ENCODE measurements at places on chromosomes 1 and 21.

- DNase-seq = no peak
These were observed 15.7 kb upstream of the IFNAR2 start for GRCh38 chr21:33214056-33214455.

DNA sequence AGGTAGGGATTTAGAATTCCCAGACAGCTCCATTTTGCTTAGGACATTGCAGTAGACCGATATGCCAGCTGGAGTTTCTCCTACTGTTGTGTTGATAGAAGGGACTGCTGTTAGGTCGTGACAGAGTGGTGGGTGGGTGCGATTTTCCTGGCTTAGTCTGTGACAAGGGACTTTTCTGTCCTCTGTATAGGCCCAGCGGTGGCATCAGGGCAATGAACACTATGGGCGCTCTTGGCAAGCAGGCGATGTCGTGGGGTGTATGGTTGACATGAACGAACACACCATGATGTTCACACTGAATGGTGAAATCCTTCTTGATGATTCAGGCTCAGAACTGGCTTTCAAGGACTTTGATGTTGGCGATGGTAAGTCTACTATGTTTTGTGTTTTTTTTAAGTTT is 321.8 kb downstream of the ZP4 start:
- no peak for DNase-seq

DNA sequence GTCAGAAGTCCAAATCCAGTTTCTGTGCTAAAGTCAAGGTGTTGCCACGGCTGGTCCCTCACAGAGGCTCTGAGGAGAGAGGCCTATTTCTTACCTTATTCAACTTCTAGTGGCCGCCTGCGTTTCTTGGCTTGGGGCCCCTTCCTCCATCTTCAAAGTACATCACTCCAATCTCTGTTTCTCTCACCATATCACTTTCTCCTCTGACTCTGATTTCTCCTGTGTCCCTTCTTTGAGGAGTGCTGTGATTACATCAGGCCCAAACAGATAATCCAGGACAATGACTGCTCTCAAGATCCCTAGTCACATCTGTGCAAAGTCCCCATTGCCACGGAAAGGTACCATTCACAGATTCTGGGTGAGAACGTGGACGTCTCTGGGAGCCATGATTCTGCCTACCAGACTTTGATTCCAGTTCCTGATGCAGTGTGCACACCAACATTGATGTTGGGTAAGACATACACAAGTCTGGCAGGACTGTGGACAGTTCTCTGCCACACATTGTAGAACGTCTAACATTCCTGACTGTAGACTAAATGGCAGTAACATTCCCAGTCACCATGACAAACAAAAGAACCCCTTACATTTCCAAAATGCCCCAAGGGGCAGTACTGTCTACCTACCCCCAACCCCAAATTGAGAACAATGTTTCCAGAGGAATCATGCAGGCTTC is 43.0 kb upstream of the ITPKB start:
- no peak for DNase-seq

- DNase-seq = no peak
These were observed 35.9 kb downstream of the CSF1 start for GRCh38 chr1:109946511-109946910.

DNA sequence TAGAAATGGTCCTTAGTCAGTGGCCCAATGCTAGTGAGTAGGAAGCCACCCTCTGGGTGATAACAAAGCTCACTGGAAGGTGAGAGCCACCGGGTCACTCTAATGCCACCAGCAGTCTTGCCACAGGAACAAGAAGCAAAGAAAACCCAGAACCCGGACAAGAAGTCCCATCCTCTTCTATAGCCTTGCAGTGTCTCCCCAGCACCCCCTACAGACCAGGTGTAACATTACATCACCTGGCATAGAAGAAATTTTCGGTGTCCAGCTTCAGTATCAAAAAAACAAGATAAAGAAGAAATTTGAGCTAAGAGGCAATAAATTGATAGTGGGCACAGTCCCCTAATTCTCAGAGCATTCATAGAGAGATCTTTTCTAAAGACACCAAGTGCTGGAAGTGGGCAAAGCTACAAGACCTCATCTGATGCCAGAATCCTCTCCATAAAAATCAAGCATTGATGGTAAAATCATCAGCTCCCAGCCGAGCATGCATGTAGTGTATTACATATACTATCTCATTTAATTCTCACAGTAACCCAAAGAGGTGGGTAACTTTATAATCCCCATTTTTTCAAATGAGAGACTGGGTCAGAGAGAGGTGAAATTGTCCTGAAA is 491.0 kb downstream of the MATN1 start:
- no peak for DNase-seq

GRCh38 chr1:198672124-198672523 is 33.3 kb downstream of the PTPRC start:
- no peak for DNase-seq

- DNase-seq = no peak
These were observed 73.1 kb downstream of the TNFSF4 start for GRCh38 chr1:173134029-173134428.

- no peak for DNase-seq
These were observed 81.9 kb downstream of the CASZ1 start for GRCh38 chr1:10714337-10715114.

DNA sequence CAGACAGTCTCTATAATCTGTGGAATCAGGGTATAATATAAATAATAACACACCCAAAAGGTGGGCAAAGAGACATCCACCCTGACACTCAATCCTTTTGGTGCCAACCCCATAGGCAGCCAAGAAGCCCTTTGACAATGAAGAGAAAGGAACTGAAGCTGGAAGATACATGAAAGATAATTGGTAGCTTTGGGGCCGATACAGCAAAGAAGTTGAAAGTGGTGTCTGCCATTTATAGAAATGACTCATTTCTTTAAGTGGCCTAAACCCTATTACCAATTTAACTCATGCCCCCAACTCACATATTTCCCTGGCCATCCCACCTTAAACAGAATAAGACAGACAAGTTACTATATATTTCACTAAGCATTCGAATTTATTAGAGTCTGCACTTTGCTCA is 167.0 kb downstream of the ZC3H11B start:
- DNase-seq = no peak

DNA sequence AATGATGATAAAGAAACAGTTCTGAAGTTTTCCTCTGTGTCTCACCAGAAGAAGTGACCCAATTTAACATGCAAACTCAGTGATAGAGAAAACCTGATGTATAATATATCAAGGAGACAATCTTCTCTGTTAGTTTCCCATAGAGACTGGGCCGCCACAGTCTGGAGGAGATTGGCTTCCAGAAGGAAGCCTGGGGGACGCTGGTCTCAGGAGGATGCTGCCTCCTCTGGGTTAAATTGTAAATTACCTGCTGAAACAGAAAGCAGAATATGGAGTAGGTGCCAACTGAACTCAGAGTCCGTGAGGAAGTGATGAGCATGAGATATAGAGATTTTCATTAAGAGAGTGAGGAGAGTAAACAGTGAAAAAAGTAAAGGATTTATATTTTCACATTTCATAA is 15.8 kb downstream of the OR14I1 start:
- DNase-seq = no peak

- peak; percentile 51 for DNase-seq
These were observed 27.5 kb upstream of the SLAMF6 start for GRCh38 chr1:160550572-160551034.

DNA sequence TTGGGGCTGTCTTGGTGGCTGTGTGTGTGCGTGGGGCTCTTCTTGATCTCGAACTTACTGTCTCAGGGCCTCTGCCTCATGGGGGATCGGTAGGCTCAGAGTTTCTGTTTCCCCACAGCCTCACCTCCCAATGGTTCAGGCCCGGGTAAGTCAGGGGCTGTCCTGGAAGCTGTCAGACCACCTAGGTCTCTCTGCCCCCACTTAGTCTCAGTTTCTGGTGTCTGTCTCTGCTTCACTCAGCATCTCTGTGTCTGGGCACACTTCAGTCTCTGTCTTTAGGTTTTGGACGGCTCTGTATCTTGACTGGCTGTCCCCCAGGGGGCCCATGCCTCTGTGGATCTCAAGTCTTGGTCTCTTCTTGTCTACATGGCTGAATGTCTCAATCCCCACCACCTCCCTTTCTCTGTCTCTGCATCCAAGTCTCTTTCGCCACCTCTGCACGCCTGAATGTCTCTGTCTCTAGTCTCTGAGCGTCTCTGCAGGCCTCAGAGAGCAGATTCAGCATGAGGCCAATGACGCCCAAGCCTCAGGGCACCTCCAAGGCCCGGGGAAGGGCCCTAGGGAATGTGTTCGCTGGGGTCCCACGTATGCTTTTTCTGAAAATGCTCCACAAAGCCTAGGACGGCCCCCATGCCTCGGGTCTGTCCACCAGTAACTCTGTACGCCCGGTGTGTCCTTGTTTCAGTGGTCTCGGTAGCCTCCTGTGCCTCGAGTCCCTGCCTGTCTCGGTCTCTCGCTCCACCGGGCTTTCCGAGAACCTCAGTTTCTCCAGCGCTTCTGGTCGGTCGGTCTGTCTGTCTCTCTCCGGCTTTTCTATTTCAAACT is 818 bp downstream of the FHL3 start:
- DNase-seq = no peak

DNA sequence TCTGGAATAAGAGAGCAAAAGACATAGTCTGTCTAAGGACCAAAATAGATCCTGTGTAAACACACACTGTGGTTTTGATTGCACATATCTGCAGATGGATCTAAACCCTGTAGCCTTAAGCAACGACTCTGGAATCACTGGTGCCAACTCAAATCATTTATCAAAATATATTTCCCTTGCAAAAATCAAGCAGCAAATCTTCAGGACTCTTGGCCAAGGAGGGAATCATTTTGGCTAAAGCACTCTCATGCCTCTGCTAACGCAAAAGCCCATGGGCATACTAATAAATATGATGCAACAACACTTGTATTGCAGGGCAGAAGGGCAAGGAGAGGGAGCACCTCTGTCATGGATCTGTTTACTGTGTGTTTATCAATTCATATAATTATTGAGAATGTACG is 155.4 kb upstream of the DUSP10 start:
- no peak for DNase-seq

DNA sequence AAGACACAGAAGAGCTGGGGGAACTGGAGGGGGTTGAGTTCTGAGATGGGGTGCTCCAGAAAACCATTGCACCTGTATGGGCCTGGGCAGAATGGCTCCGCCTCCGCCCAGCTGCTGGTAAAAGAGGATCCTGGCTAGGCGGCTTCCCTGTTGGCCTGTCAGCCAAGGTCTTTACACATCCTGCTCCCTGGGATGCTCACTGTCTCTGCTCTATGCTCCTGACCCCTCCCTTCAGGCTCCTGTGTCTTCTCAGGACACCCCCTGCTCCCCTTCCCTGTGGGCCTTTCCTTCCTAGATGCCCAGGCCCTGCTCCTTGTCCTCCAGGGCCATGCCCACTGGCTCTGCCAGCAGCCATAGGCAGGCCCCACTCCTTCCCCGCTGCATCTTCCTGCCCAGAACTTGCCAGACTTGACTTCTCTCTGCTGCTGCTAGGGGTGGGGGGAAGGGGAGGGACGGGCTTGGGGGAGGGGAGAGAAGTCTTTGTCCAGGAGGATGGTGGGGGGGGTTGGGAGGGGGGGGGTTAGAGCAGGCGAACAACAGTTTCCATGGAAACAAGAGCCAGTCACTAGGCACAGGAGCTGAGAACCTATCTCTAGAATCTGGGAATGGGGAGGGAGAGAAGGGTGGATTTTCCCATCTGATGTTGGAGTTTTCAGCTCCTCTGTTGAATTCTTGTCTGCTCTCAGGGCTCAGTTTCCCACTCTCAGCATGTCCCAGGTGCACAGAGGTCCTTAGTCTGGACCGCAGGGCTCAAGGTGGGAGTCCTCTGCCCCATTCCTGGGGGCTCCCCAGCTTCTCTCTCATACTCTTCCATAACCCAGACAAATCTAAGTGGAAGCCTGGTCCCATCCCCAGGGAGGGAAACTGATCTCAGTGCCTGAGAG is 10.6 kb downstream of the CELSR2 start:
- DNase-seq = no peak

DNA sequence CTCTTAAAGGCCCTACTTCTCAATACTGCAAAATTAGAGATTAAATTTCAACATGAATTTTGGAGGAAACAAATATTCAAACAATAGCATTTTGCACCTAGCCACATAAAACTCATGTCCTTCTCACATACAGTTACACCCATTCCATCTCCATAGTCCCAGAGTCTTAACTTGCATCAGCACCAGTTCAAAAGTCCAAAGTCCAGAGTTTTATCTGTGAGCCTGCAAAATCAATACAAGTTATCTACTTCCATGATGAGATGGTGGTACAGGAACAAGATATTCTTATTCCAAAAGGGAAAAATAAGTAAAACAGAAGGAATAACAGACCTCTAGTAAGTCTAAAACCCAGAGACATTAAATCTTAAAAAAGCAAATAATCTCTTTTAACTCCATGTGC is 686.0 kb upstream of the ADGRL4 start:
- no peak for DNase-seq

- no peak for DNase-seq
These were observed 49.5 kb upstream of the ERRFI1 start for GRCh38 chr1:8075511-8076051.

DNA sequence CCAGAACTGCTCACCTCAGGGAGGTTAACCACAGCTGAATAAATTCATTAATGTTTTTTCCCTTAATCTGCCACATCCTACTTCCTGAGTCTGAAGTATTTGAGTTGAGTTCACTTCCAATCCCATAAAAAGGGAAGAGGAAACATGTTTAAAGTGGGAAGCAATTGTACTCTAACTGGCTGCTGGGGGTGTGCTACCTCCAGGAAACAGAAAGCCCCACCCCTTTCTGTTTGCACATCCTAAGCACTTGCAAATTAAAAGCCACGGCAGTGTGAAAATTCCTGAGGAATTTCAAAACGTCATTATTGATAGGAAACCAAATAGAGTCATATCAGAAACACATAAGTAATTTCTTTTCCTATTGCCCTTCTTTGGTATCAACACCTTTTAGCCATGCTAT is 307.0 kb upstream of the NR5A2 start:
- no peak for DNase-seq

DNA sequence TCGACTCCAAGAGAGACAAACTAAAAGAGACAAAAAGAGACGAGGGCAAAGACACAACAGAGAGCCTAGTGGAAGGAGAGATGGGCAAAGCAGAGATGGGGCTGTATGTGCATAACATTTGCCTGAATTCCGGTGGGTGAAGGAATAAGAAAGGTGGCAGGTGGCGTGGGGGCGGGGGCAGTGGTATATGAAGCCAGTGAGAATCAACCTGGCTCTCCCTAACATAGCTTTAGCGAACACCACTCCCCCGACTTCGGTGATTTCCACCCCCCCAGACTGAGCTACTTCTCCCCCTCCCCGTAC is 1.1 kb downstream of the INKA2 start:
- DNase-seq = no peak
